ENCODE measurements at places on chromosomes 6 and 20.

DNA sequence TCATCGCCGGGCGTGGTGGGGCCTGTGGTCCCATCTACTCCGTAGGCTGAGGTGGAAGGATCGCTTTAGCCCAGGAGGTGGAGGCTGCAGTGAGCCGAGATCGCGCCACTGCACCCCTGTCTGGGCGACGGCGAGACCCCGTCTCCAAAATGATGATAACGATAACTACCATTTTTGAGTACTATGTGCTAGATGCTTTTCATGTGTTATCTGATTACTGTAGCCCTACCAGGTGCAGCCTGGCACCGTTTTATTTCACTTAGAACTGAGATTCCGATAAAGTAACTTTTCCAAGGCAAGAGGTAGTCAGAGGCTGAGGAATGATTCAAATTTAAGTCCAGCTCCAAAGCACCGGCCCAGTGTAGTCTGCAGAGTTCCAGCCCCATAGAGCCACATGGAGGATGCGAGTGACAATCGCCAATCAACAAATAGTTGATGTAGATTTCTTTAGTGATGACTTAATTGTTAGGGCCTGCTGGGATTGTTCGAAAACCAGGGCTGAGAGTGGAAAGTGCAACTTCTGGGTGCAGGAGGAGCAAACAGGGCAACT lies 727 bp downstream of the ERMARD start:
- no peak for DNase-seq

DNA sequence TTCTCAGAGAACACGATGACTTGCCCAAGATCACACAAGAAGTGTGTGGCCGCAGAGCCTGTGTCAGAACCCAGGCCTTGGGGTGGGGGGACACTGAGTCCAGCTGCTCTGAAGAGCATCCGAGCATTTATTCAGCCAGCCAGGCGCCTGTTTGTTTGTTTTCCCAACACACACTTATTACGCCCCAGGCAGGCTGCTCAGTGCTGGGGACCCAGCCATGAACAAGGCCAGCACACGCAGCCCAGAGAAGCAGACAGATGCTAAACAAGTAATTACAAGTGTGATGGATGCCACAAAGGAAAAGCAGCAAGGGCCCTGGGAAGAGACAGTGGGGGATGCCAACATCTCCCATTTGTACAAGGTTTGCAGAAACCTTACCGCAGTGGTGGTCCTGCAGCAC lies 19.4 kb upstream of the SIRPA start:
- no peak for DNase-seq

DNA sequence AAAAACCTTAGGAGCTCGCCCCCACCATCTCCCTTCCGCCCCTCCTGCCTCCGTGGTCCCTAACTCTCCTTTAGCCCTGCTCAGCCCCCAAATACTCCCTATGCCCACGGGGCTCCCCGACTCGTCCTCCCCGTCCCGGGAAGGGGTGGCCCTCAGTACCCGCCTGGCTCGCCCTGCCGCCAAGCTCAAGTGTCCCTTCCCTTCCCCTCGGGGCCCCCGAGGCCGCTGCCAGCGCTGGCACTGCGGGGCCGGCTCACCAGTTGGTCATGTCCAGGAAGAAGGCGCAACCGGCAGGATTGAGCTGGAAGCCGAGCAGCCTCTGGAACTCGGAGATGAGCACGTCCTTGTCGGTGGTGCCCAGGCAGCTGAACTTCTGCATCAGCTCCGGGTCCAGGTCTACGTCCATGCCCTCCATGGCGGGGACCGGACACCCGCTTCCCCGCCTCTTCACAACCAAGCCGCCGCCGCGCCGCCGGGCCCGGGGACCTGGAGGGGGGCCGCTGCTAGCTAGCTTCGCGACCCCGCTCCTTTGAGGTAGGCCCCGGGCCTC lies 303 bp downstream of the ILRUN start:
- DNase-seq, result no peak

GRCh38 chr20:38290829-38291814 lies 12.8 kb upstream of the BPI start:
- DNase-seq, result no peak
